ENCODE measurements at places on chromosomes 7 and 10.

- DNase-seq, result no peak
These were observed 677 bp downstream of the TSPAN14 start for GRCh38 chr10:80454513-80455460.

DNA sequence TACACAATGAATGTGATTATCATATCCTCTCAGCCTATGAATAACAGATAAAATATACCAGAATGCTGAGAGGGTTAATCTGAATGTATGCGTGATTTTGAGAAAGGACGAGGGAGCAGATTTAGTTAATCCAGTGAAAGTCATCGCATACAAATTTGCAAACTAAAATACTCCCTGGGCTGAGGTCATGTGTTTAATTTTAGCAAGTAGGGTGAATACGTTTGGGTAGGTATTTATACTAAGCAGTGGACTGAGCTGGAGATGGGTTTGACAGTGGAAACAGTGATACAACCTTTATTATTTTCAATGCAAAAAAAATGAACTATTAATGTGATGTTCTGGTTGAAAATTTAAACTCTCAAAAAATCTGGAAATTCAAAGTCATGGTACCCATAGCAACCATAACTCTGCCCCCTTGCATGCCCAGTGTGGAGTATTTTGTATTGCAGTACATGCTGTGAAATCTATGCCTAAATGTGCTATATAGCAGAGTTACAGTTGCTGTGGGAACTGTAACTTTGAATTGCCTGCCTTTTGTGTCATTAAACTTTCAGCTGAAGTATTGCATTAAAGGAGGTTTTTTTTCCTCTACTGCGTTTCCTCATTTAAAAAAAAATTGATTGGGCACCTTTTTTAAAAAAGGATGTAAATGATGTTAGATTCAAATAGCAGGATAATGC is 9.5 kb upstream of the ARID5B start:
- no peak for DNase-seq

DNA sequence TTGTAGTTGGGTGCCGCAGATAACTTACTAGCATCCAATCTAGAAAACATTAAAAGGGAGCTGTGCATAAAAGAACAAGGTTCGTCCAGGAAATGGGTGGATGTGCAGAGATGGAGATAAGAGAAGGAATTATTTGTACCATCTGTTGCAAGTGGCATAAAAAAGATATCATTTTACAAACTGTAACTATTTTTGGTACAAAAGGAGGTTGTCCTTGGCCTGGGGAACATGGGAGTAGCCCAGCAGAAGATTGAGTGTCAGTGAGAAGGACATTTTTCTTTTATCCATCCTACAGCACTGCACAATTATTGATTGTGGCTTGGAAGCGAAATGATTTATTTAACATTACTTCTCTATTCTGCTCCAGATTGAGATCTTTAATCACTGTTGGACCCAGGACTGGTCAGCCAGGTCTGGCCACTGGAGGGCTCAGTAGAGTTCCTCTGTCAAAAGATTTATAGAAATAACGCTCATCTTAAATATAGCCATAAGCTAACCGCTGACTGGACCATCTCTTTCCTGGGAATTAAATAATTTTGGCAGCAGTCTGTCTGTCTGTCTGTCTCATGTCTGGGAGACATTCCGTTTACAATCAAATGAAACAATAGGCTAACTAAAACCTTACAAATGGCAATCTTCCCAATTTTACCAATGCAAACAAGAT is 254.1 kb downstream of the KIAA1217 start:
- DNase-seq, result no peak

- no peak for DNase-seq
These were observed at the start of gene ADCK2 for GRCh38 chr7:140672382-140673062. ADCK2 (plus strand) TSS chr7:140672945; CDS start chr7:140673331, 386 bp downstream.

DNA sequence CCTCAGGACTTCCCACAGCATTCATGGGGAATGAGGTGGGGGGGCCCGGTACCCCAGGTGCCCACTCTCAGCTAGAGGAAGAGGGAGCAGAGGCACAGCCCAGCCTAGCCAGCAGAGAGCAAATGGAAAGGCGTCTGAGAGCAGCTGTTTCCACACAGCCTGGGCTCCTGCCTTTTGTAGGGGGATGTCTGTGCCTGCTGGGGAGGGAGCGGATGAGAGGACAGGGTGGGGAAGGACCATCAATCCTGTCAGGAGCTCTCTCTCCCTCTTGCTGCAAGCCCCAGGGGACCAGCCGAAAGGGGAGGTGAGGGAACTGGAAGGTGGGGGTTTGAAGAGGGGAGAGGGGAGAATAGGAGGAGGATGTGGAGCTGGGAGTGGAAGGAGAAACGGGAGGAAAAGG is at the start of gene PKD2L1:
TSS of gene PKD2L1 (minus strand) at position 150 of the 400 bp plus-strand sequence. CDS start at position 25, 125 bp downstream.
- DNase-seq, result no peak

DNA sequence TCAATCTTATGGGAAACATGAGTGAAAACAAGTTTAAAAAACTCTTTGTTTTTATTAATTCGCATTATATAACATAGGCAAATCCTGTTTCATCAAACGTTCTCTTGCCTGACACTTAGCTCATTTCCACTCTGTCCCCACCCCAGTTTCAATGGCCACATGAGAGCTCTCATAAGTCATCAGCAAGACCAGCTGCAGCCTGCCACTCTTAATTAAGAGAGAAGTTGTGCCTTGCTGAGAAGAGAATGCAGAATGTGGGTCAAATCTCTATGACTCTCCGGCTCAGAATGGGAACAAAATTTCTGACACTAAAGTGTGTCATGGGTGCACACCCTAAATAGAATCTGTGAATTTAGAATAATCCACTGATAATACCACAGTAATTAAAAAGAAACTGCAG is 39.6 kb downstream of the ASAH2 start:
- DNase-seq, result no peak

DNA sequence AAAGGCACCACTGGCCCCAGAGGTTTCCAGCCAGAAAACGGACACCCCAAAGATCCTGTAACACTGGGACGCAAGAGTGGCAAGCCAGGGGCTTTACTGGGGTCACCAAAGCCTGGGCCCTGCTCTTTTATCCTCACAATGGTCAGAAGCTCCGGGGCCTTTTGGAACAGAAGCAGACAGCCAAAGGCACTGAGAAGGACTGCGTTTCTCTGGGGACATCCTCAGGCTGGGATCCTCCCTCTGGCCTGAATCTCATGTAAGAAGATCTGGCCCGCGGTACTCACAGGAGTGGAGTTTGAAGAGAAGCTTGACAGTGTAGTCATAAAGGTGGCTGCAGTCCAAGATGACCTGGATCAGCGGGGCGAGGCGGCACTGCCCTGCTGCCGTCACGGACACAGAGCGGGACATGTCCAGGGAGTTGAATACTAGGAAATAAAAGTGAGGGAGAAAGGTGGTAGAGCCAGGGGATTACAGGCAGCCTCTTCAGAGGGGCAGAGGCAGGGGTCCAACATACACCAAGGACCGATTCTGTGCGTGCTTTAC is 81.4 kb downstream of the SPDYE5 start:
- DNase-seq, result no peak
